Right renal cortex interstitium (tissue), 3 donors: ENCODE measurements at places on chromosomes 7 and 10.

GRCh38 chr10:100303724-100304319 lies 17.3 kb upstream of the BLOC1S2 start:
- no peak for DNase-seq

GRCh38 chr7:24025094-24025493 lies 258.9 kb upstream of the NPY start:
- DNase-seq, result no peak

DNA sequence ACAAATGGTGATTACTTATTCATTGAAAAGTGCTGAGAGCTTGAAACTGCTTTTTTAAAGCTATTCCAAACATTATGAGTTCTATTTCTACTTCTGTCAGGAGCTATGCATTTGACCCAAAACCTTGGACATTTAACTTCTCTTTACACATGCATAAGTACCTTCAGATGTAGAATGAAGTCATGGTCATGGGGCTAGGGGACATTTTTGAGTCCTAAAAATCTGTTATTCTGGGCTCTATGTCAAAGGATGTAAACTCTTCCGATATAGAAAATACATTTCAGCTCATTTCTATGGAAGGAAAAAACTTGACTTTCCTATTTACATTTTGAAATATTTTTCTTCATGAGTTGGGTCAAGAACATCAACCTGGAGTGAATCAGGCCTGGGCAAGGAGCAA lies 179.5 kb upstream of the CXCL12 start:
- DNase-seq, result no peak

DNA sequence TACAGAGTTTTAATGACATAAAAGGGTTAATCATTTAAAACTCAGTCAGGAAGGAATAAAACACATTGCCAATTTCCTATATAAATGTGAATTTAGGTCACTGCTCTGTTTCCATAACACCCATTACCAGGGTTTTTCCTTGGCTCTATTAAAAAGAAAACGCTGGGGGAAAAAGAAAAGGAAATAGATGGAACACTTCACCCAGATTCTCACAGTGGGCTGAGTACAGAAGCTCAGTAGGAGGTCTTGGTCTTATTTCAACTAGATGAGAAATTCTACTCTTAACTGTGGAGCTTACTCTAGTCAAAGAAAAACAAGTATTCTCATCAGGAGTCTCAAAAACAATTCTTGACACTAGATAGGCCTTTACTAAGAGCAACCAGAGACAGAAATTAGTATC lies 36.5 kb downstream of the GLUD1 start:
- no peak for DNase-seq

GRCh38 chr7:148698007-148698396 lies 701 bp upstream of the CUL1 start:
- no peak for DNase-seq

DNA sequence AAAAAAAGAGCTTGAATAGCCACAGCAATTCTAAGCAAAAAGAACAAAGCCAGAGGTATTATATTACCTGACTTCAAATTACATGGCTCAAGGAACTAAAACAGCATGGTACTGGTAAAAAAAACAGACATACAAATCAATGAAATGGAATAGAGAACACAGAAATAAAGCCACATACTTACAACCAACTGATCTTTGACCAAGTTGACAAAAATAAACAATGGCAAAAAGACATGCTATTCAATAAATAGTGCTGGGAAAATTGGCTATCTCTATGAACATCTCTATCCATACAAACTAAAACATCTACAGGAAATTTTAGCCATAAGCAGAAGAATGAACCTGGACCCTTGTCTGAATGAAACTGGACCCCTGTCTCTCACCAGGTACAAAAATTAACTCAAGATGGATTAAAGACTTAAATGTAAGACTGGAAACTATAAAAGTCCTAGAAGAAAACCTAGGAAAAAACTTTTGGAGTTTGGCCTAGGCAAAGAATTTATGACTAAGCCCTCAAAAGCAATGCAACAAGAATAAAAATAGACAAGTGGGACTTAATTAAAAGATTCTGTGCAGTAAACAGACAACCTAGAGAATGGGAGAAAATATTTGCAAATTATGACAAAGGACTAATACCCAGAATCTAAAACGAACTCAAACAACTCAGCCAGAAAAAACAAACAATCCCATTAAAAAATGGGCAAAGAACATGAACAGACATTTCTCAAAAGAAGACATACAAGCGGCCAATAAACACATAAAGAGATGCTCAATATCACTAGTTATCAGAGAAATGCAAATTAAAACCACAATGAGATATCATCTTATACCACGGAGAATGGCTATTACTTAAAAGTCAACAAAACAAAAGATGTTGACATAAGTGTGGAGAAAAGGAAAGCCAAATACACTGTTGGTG lies 72.8 kb upstream of the DDC start:
- DNase-seq, result no peak
